ENCODE measurements at places on chromosomes 1 and 21. TPM values are rescaled to one million over a fixed set of nuclear protein-coding genes. Genes with fewer than 3 reads are reported as not detected.

- DNase-seq: no peak
Observed at GRCh38 chr1:3365523-3366125, 88.8 kb upstream of the ARHGEF16 start.

DNA sequence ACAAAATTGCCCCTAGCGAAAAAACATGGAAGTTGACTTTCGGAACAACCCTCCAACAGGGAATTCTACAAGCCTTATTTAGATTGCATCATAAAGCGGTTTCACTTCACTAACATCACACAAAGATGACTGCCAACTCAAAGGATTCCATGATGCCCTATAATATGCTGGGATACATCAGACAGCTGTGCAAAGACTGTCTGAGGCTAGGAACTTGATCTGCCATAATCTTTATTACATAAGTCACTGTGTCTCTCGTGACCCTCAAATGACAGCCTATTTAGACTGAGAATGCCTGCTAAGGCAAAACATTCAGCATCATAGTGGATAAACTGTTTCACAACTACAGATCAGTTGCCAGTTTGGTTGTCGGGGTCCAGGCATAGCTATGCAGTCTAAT, 23.8 kb downstream of the FH start:
- DNase-seq: no peak

DNA sequence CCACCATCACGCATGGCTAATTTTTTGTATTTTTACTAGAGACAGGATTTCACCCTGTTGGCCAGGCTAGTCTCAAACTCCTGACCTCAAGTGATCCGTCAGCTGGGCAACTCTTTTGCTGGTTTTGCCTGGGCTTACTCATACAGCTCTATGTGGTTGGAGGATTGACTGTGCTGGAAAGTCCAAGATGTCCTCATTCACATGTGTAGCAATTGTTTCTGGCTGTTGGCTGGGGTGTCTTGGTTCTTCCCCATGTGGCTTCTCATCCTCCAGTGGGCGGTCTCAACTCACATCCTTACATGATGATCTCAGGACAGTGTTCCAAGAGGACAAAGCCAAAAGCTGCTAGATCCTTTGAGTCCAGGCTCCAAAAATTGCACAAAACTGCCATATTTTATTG, 53.3 kb downstream of the TEX35 start:
- no peak for DNase-seq

- no peak for DNase-seq
Observed at GRCh38 chr1:114102136-114102535, 51.5 kb downstream of the SYT6 start.

GRCh38 chr1:64598100-64598571, 128.2 kb downstream of the CACHD1 start:
- DNase-seq: no peak

DNA sequence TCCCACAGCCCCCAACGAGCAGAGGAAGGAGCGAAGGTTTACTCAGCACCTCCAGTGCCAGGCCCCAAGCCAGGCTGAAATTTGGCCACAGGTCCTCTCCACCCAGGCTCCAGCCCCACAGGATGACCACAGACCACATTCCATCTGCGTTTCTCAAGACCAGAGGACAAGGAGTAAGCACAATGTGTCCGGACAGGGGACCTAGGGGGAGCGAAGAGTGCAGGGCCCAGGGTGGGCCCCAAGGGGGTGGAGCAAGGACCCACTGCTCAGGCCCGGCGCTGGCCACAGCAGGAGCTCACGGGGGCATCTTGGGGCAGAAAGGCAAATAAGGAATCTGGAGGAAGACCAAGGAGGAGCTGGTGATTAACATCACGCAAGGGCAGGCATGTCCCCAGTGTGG, 100.5 kb downstream of the NPHP4 start:
- DNase-seq: peak; percentile 22

- DNase-seq: no peak
Observed at GRCh38 chr1:14945132-14946010, 208.2 kb upstream of the TMEM51 start.

DNA sequence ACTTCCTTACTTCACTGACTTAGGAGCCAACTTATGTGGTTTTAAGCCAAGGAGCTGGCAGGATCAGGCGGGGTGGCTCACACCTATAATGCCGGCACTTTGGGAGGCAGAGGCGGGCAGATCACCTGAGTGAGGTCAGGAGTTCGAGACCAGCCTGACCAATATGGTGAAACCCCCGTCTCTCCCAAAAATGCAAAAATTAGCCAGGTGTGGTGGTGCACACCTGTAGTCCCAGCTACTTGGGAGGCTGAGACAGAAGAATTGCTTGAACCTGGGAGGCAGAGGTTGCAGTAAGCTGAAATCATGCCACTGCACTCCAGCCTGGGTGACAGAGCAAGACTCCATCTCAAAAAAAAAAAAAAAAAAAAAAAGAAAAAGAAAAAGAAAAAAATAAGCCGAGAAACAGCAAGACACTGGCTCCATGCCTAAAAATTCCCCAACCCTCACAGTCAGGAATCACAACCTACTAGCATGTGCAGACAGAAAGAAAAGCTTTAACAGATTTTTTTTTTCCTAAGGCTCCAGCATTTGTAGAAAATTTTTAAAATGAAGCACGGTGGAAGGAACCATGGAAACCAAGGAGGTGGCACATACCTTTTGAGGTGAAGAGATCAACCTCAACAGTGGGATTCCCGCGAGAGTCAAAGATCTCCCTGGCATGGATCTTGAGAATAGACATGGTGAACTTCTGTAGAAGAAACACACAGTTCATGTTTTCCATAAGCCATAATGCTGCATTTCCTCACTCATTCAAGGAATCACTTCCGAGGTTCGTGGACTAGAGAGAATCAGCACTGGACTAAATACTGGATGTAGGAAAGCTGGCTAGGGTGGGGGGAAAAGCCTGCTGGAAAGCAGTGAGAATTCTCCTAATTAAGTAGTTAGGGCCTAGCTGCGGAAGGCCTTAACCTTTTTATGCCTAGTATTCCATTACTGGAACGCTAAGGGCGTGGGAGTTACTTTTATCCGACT, 4.0 kb downstream of the ENO1 start:
- DNase-seq: no peak

GRCh38 chr21:24759348-24760075, 847.8 kb downstream of the MRPL39 start:
- DNase-seq: no peak

- DNase-seq: no peak
Observed at GRCh38 chr1:62384276-62385005, 52.4 kb upstream of the USP1 start.

The FCRL2 gene
- not detected for total RNA-seq

The BNIPL gene
- 0.21 TPM for total RNA-seq

GRCh38 chr1:59779949-59780348, 34.8 kb upstream of the HOOK1 start:
- DNase-seq: no peak

GRCh38 chr1:17437260-17437579, 2.3 kb downstream of the RCC2 start:
- no peak for DNase-seq

- no peak for DNase-seq
Observed at GRCh38 chr1:25073640-25074270, 143.7 kb upstream of the RUNX3 start.

The TTC39A gene
- 6.0 TPM for total RNA-seq

DNA sequence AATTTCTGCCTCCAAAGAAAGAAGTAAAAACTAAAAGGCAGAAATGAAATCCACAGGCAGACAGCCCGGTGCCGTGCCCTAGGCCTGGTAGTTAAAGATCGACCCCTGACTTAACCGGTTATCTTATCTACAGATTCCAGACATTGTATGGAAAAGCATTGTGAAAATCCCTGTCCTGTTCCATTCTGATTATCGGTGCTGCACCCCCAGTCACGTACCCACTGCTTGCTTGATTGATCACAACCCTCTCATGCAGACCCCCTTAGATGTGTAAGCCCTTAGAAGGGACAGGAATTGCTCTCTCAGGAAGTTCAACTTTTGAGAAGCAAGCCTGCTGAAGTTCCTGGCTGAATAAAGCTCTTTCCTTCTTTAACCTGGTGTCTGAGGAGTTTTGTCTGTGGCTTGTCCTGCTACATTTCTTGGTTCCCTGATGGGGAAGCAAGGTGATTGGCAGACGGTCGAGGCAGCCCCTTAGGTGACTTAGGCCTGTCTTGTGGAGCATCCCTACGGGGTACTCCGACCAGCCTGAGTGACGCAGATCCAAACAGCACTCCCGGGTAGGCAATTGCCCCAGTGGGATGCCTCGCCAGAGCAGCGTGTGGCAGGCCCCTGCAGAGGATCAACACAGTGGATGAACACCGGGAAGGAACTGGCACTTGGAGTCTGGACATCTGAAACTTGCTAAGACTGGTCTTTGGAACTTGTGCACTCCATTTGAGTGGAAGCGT, 111.2 kb upstream of the PPM1J start:
- no peak for DNase-seq

The ATP1A4 gene
- 0.50 TPM for total RNA-seq

The CFAP74 gene
- not detected for total RNA-seq

DNA sequence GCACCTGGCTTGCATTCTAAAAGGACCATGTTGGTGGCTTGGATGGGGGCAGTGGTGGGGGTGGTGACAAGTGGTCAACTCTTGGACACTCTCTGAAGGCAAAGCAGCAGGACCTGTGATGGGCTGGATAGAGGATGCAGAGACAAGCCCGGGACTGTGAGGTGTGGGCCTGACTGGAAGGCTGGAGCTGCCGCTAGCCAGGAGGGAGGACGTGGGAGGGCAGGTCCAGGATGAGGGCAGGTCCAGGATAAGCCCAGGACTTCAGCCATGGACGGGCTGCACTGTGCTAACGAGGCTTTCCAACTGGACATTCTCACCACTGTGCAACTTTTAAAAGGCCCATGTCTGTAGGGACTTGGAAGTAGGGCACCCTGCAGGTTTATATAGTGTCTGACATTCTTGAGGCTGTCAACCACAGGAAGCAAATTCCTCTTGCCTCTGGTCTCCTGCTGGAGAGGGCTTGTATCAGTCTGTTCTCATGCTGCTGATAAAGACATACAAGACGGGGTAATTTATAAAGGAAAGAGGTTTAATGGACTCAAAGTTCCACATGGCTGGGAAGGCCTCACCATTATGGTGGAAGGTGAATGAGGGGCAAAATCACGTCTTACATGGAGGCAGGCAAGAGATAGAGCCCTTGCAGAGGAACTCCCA, 8.3 kb upstream of the C1orf167 start:
- DNase-seq: no peak

The NTMT2 gene
- total RNA-seq: not detected

GRCh38 chr1:200738949-200739651, 407 bp downstream of the CAMSAP2 start:
- DNase-seq: peak; percentile 91

- DNase-seq: no peak
Observed at GRCh38 chr1:246267426-246267825, 239.7 kb downstream of the SMYD3 start.

The SLC25A33 gene
- total RNA-seq: 1.7 TPM

All from psoas muscle (tissue), 8 donors.